Muscle of arm (tissue), 14 donors: ENCODE measurements at places on chromosomes 5 and 9. TPM values are rescaled to one million over a fixed set of nuclear protein-coding genes. Genes with fewer than 3 reads are reported as not detected.

Gene SH3TC2
- 1.7 TPM for polyA plus RNA-seq

Gene FOXI1
- polyA plus RNA-seq = not detected

Gene AK8
- 1.4 TPM for polyA plus RNA-seq

Gene FAM114A2
- 21.4 TPM for polyA plus RNA-seq

Gene STKLD1
- not detected for polyA plus RNA-seq

Gene CTXN3
- polyA plus RNA-seq = 1.8 TPM

Gene GABBR2
- polyA plus RNA-seq = 2.4 TPM

Gene BAAT
- 0.43 TPM for polyA plus RNA-seq

Gene EGFL7
- 55.2 TPM for polyA plus RNA-seq

Gene DNM1
- not detected for polyA plus RNA-seq

Gene PSAT1
- 57.3 TPM for polyA plus RNA-seq

GRCh38 chr5:173796721-173797495, 91.2 kb upstream of the CPEB4 start:
- no peak for DNase-seq

DNA sequence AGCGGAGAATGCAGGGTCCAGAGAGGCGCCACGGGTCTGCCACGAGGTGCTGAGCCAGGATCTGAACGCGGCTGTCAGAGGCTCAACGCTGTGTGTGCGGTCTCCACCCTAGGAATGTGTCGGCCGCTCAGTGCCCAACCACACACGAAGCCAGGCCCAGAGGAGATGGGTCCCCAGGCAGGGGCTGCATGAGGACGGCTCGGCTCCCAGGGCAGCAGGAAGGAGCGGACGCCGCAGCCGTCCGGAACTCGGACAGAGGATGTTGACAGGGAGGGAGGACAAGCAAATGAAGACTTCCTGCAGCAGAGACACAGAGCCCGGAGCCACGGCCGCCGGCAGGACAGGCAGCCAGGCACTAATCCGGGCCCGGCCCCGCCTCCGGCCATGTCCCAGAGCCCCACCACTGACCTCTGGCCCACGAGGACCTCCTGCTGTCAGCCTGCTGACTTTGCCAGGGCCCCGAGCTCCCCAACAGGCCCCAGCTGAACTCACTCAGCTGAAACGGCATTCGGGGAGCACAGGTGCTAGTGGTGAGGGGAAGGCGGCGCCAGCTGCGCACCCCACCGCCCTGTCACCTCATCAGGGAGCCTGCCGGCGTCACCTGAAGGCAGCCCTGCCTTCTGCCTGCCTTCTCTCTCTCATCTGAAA, 12.7 kb downstream of the VAV2 start:
- no peak for DNase-seq

- no peak for DNase-seq
Observed at GRCh38 chr5:17910318-17910717, 276.1 kb downstream of the TAF11L14 start.

GRCh38 chr5:175746851-175747250, 89.0 kb downstream of the HRH2 start:
- no peak for DNase-seq

DNA sequence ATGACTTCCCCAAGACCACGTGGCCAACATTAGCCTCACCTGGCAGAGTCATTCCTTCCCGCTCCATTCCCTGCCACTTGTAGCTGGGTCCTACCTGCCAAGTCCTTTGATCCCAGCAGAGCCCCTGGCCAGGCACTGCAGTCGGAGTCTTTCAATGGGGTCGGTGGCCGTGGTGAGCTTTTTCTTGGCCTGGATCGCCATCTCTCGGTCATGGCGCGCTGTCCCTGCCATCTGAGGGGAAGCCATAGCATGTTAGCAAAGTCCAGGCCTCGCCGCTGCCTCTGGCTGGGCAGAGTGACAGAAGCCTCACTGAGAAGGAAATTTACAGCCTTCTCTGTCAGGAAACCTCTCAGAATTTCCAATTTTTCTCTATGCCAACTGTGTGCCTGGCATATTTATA, 17.5 kb downstream of the CAPSL start:
- no peak for DNase-seq

GRCh38 chr5:69300537-69301203, 31.9 kb downstream of the CCDC125 start:
- DNase-seq = no peak

- no peak for DNase-seq
Observed at GRCh38 chr9:135075234-135076142, 12.0 kb upstream of the OLFM1 start.

DNA sequence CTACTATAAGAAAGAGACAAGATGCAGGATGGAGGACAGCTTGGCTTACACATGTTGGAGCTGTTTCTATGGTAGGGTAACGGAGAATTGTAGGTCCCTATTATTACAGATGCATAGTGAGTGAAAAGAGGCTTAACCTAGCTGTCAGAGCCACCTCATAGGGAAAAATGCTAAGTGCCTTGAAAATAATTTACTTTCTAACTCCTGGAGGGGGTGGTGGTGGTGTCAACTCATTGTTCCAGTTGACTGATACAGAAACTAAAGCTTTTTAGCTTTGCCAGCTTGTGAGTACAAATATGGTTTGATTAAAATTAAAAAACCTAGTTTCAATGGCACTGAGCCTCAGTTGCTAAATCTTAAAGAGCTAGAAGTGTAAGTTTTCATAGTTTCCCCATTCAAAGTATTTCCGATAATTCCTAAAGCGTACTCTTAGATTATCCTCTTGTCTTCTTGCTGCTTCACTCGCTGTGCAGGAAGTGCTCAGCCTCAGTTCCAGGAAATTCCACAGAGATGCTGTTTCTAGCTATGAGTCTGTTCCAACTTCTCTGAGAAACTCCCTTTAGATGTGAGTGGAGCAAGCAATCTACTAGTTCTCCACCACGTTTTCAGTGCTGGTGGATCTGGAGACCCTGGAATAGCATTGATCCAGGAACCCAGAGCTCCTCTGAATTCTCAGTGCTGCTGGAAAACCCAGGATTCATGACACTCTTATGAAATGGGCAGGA, 265.2 kb downstream of the DMAC1 start:
- DNase-seq = peak; percentile 29

GRCh38 chr9:77010527-77010926, 8.9 kb upstream of the FOXB2 start:
- no peak for DNase-seq

DNA sequence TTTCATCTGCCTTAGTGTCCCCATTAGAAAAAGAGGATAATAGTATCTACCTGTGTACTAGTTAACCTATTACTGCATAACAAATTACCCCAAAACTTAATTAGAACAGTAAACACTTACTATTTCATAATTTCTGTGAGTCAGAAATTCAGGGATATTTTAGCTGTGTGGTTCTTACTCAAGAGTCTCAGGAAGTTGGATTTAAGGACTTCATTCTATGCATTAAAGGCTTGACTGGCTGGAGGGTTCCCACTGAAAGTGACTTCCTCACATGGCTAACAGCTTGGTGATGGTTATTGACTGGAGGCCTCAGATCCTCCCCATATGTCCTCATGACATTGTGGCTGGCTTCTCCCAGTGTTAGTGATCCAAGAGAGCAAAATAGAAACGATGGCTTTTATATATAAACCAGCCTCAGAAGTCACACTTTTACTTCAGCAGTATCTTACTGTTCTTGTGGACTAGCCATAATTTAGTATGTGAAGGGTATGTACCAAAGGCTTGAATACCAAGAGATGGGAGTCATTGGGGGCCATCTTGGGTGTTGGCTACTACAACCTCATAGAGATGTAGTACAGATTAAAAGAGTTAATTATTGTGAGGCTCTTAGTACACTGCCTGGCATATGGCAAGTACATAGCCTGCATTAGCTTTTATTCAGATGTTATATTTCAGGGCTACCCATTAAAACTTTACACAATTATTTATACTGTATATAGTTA, 9.9 kb downstream of the RAD23B start:
- no peak for DNase-seq

DNA sequence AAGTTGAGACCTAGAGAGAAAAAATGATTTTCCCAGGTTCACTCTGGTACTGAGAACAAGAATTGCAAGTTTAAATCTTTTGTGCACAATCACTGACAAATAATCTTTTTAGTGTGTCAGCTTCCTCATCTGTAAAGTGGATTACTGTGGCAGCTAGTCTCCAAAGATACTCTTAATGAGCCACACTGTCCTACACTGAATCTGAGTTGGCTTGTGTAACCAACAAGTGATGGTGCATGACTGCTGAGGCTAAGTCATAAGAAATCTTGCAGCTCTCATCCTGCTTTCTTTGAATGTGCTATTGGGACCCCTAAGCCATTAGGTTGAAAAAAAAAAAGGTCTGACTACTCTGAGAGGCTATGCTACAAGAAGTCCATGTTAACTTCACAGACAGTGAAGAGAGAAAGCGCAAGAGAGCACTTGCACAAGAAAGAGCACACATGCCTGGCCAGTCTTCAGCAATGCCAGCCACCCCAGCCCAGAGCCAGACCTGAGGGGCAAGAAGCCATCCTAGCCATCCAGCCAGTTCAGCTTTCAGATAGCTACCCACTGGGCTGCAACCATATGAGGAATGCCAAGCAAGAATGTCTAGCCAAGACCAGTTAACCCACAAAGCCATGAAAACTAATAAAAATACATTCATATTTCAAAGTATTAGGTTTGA, 419.4 kb downstream of the RAB3C start:
- DNase-seq = no peak

GRCh38 chr9:95506678-95507463, 9.9 kb downstream of the PTCH1 start:
- DNase-seq = peak; percentile 63

DNA sequence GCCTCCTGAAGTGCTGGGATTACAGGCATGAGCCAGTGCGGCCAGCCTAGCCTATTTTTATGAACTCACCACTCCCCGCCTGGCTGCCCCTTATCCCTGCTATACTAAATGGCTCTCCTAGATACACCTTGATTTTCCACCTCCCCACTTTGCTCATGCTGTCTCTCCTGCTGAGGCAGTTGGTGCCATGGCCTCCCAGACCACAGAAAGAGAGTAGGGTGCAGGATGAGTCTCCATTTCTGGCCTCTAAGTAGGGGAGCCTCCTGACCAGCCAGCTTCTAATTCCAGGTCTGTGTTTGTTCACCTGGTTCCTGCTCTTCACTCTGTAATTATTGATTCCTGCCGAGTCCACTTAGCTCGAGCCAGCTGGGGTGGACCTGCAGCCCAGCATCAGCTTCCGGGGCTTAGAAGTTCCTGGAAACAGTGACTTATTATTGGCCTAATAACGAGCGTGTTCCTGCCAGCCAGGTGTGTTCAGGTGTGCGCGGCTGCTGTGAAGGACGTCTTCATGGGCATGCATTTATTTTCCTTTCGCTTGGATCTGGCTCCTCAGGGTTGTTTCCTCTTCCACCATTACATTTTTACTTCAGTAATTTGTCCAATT, 34.0 kb downstream of the ZNF618 start:
- no peak for DNase-seq

DNA sequence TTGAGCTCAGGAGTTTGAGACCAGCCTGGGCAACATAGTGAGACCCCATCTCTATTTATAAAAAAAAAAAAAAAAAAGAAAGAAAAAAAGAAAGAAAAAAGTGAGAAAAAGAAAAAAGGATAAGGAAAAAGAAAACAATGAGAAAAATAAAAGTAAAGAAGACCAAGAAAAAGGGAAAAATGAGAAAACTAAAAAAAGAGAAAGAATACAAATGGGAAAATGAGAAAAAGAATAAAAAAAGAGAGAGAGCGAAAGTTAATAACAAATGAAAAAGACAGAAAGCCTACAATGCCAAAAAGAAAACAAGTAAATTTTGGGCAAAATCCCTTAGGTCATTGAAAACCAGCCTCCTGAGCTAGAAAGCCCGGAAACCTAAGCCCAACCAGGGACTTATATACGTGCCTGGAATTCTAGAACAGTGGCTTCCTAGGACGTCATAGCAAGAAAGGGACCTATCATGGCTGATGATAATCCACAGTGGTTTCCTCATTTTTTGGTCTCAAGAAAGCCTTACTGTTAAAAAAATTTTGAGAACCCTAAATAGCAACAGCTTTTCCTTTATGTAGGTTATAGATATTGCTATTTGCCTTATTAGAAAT, 131.7 kb upstream of the CLINT1 start:
- no peak for DNase-seq

DNA sequence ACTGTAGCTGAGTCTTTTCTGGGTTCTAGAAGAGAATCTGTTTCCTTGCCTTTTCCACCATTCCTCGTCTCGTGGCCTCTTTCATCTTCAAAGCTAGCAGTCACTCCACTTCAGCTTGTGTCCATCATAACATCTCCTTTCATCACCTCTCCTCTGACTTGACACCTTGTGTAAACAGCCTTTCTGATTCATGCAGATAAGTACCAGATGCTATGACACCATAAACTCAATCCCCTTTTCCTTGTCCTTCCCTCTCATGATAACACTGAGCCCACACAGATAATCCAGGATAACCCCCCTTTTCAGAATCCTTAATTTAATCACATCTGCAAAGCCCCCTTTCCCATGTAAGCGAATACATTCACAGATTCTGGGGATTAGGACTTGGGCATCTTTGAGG, 95.5 kb downstream of the SNX24 start:
- no peak for DNase-seq

- DNase-seq = no peak
Observed at GRCh38 chr5:114311968-114312367, 49.9 kb upstream of the KCNN2 start.

DNA sequence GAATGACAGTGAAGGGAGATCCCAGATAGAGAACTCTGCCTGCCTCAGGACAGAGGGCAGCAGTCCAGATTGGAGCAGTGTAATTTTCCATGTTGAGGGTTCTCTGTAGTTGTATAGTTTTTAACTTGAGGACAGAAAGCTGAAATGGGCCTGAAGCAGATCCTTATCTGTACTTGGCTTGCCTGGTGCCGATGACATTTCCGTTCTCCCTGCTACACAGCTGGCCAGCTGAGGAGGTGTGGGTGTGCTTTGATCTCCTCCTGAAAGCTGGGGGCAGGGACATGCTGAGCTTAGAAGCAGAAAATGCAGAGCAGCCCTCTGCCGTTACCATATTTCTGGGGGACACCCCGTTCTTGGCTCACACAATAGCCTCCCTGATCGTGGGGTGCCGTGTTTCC, 10.5 kb downstream of the GLRX start:
- no peak for DNase-seq

GRCh38 chr5:10308844-10309243, 1.1 kb upstream of the CMBL start:
- DNase-seq = no peak
